ENCODE measurements at places on chromosomes 4 and X.

- DNase-seq = no peak
Observed at GRCh38 chr4:12576409-12576808, 907.7 kb downstream of the RAB28 start.

- DNase-seq = no peak
Observed at GRCh38 chrX:65688403-65688871, 21.0 kb downstream of the MSN start.

DNA sequence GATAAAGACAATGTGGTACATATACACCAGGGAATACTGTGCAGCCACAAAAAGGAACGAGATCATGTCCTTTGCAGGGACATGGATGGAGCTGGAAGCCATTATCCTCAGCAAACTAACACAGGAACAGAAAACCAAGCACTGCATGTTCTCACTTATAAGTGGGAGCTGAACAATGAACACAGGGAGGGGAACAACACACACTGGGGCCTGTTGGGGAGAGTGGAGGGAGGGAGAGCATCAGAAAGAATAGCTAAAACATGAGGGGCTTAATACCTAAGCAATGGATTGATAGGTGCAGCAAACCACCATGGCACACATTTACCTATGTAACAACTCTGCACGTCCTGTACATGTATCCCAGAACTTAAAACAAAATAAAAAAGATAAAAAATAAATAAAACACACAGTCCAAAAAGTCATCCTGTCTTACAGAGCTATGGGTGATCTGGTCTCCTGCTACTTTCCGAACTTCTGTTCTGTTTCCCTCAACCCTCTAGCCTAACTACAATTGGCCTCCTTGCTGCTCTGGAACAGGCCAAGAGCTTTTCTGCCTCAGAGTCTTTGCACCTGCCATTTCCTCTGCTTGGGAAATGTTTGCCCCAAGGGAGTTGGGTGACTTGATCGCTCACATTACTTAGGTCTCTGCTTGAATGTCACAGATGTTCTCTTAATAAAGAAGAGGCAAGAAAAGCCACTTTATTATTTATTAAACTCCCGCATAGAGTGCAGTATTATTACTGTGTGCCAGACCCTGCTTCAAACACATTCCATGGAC lies 1.1 kb upstream of the CD38 start:
- no peak for DNase-seq

DNA sequence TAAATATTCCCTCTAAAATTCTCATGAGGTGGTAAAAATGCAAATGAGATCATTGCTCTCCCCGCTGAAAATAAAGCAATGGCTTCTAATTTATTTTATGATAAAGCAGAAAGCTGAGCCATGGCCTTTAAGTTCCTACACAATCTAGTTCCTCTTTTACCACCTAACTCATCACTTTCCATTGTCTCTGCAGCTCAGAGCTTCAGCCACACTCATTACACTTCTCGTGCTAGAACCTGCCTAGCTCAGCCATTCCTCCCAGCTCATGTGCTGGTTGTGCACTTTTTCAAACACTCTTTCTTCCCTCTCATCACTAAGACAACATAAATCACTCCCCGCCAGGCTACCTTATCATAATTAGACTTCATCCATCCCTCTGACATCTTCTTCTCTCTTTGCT lies 1112.1 kb upstream of the PRKX start:
- DNase-seq = no peak

All from nucleus accumbens (tissue), 56 donors.